SJSA1 (cell line): ENCODE measurements at places on chromosomes 5 and 9.

DNA sequence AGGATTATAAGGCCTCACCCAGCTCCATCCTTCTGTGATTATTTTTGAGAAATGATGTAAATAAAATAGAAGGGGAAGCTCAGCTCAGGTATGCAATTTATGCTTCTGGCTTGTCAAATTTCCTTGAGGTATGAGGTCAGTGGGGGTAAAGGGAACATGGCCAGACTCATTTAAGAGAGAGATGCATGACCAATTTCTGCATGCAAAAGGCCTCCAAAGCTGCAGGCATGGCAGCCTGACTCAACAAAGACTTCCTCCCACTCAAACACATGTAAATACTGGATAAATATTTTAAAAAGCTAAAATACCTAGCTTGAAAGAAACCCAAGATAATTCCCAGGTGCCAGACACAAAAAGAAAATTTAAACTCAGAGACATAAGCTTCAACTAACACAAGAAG, 101.4 kb upstream of the SLC1A3 start:
- no peak for DNase-seq

GRCh38 chr5:4549351-4549750, 590.8 kb upstream of the ADAMTS16 start:
- no peak for DNase-seq

GRCh38 chr5:73214306-73214705, 41.3 kb downstream of the TMEM174 start:
- DNase-seq: no peak

DNA sequence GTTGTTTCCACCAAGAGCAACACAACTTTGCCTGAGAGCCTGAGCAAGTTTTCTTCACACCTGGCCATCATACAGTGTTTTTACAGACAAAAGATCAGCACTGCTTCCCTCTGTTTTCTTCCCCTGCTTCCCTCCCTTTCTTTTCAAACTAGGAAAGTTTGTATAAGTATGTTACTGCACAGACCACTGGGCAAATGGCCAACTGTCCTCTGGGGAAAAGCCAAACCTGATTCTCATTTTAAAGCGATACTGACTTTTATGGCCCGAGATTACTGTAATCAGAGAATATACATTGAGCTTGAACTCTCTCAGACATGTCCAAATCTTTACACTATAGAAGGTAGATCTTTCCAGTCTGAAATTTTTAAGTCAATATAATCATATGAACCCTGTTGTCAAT, 415.0 kb downstream of the NFIB start:
- DNase-seq: no peak

- DNase-seq: no peak
Observed at GRCh38 chr5:133048993-133049725, 2.7 kb upstream of the HSPA4 start.

- DNase-seq: no peak
Observed at GRCh38 chr5:168972731-168973130, 328.2 kb downstream of the SLIT3 start.

- no peak for DNase-seq
Observed at GRCh38 chr9:117317192-117317591, 97.7 kb downstream of the ASTN2 start.
